ENCODE measurements at places on chromosomes 1 and 21.

DNA sequence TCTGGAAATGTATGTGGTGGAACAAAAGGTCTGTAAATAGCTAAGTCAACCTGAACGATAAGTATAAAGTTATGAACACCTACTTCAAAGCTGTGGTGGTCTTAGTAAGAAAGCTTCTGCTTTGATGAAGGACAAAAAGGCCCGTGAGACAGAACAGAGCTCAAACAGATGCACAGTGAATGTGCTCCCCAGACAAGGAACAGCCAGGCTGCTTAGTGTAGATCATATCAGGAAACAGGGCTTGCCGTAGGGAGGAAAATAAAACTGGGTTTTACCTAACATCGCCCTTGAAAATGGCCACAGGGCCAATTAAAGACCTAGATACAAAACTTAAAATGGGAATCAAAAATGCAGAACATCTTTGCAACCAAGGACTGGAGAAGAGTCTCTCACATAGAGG is 40.2 kb downstream of the PRSS38 start:
- no peak for DNase-seq

GRCh38 chr1:229128066-229128608 is 142.8 kb upstream of the RAB4A start:
- no peak for DNase-seq

- DNase-seq: no peak
Observed at GRCh38 chr1:157226739-157227138, 88.5 kb upstream of the ETV3 start.

- no peak for DNase-seq
Observed at GRCh38 chr1:57204091-57204490, 219.8 kb downstream of the DAB1 start.

DNA sequence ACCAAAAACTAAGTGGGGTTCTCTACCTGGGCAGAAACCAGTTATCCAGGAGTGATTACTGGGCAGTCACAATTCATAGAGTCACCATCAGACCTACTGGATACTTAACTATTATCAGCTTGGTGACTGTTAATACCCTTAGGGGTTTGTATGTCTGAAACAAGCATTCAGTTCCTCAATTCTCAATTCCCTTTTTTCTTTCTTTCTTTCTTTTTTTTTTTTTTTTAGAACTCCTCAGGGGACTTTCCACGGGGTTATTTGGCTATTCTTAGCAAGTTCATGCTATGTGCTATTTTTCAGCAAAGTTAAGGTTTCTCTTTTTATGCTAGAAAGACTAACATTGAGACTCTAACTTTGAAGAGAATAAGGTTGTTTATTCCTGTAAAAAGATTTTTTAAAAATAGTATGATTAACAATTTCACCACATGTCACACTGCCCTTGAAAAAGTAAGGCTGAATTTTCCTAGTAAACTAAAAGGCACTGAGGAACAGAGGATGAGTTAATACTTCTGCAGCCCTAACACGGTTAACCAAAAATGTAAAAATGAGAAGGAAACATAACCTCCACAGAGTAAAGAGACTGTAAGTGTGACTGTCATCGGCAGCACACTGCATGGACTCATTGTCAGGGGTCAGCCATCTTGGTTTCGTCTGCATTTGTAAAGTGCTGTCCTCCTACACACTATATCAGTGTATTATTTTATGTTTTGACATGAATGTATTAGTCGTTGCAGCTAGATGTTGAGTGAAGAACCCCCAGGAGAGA is 310.2 kb downstream of the NTNG1 start:
- DNase-seq: no peak

- DNase-seq: no peak
Observed at GRCh38 chr1:230101556-230101955, 34.5 kb downstream of the GALNT2 start.

GRCh38 chr1:27519331-27520258 is 29.6 kb upstream of the WASF2 start:
- no peak for DNase-seq

GRCh38 chr1:19797827-19798226 is 1.9 kb downstream of the TMCO4 start:
- no peak for DNase-seq

DNA sequence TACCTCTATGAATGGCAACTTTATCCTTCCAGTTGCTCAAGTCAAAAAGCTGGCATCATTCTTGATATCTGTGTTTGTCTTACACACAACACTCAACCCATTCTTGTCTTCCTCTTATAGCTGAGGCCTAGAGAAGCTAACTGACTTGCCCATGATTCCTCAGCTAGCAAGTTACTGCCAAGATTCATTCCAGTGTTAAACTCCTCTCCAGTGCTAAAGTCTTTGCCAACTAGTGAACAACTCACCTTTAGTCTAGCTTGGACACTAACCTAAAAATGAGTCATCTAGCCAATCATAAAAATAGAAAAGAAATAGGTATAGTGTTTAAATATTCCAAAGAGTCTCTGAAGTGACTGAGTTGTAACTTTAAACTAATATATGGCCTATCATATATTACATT is 45.6 kb upstream of the RGS2 start:
- no peak for DNase-seq

- DNase-seq: no peak
Observed at GRCh38 chr1:87179851-87180519, 148.7 kb upstream of the LMO4 start.

- no peak for DNase-seq
Observed at GRCh38 chr1:34398916-34399275, 222.2 kb downstream of the C1orf94 start.

DNA sequence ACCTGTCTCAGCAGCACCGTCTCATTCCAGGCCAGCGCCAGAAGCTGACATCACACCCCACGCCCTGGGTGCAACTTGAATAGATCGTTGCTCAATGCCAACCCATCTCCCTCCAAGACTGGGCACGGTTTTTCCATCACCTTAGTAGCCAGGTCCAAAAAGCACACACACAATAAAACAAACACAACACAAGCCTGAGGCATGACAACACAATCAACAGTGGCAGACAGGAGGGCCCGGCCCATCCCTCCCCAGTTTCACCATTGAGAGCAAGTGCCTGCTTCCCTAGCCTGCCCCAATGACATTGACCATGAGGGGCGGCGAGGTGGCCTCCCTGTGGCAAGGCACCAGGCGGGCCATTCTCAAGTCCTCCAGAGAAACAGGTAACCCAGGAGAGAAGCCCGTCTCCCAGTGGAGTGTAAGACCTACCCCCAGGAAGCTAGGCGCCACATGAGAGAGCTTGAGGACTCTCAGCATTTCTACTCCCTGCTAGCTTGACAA is 2.7 kb downstream of the IFFO2 start:
- no peak for DNase-seq

- no peak for DNase-seq
Observed at GRCh38 chr1:181318022-181318857, 165.1 kb upstream of the CACNA1E start.

DNA sequence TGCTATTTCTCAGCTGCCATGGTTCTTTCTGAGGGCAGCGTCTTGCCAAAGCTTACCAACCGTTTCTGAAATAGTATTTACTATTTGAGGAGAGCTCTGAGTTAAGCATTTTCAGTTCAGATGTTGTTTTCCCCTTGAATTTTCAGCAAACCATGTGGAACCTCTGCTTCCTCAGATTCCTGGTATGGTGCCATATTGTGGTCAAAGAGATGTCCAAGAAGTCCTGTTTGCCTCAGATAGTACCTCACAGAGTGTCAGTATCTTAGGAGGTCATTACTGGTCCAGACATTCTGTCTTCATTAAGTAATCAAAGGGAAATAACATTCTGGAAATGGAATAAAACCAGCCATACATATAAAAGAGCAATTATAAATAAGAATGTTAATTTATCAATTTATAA is 36.6 kb downstream of the VANGL2 start:
- no peak for DNase-seq

- no peak for DNase-seq
Observed at GRCh38 chr1:11342621-11343032, 69.6 kb downstream of the UBIAD1 start.

- DNase-seq: no peak
Observed at GRCh38 chr1:233294913-233295236, 650 bp downstream of the PCNX2 start.

DNA sequence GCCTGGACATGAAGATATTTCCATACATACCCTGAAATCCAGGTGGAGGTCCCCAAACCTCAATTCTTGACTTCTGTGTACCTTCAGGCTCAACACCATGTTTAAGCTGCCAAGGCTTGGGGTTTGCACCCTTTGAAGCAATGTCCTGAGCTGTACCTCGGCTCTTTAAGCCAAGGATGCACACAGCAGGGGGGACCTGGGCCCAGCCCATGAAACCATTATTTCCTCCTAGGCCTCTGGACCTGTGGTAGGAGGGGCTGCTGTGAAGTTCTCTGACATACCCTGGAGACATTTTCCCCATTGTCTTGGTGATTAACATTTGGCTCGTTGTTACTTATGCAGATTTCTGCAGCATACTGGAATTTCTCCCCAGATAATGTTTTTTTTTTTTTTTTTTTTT is 184.3 kb upstream of the RGS18 start:
- DNase-seq: no peak

DNA sequence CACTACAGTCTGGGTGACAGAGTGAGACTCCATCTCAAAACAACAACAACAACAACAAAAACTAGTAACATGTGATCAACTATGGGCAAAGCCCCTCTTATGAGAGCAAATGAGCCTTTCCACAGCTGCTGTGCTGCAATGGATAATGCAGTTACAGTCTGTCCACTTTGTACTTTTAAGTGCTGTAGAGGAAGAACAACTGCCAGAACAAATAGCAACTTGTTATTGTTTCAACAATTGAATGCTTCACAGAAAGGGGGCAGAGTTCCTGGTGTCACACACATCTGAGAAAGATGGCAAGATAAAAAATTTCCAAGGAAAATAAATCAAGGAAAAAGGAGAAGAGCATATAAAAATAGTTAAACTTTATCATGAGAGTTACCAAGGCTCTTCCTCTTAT is 243.6 kb upstream of the DMRTA2 start:
- DNase-seq: no peak

DNA sequence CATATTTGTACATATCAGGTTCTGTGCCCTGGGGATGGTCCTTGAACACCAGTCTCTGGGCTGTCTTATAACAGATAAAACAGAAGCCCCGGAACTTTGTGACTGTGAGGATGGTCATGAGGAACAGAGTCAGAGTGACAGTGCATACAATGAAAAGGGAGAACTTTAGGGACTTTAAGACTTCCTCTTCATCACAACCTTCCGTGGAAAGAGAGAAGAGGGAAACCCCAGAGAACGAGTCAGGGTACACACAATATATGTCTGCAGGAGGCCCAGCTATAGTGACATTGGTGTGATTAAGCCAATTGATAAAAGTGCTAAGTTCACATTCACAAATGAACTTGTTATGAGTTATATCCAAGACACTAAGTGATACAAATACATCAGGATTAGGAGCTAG is 32.1 kb downstream of the TLR5 start:
- DNase-seq: no peak

- no peak for DNase-seq
Observed at GRCh38 chr1:40001456-40001855, 39.1 kb upstream of the CAP1 start.

- no peak for DNase-seq
Observed at GRCh38 chr1:24118410-24119242, 6.7 kb upstream of the MYOM3 start.

DNA sequence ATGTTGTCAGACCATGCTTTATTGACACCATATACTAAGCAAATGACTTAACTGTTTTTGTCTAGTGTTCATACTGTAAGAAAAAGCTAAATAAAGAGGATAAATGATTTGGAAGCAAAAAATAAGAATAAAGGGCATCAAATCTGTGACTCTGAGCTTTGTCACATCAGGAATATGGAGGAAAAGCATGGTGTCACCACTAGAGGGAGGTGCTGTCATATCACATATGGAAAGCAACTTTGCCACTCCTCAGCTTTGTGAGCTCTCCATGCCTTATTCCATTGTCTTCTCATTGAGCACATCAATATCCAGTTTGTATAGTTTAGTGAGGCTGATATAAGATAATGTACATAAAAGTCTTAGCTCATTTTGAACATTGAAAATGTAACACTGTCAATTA is 20.8 kb upstream of the GBP1 start:
- no peak for DNase-seq

GRCh38 chr1:61011561-61012263 is 70.6 kb upstream of the NFIA start:
- no peak for DNase-seq

GRCh38 chr1:58746757-58747156 is 37.1 kb downstream of the JUN start:
- DNase-seq: no peak

DNA sequence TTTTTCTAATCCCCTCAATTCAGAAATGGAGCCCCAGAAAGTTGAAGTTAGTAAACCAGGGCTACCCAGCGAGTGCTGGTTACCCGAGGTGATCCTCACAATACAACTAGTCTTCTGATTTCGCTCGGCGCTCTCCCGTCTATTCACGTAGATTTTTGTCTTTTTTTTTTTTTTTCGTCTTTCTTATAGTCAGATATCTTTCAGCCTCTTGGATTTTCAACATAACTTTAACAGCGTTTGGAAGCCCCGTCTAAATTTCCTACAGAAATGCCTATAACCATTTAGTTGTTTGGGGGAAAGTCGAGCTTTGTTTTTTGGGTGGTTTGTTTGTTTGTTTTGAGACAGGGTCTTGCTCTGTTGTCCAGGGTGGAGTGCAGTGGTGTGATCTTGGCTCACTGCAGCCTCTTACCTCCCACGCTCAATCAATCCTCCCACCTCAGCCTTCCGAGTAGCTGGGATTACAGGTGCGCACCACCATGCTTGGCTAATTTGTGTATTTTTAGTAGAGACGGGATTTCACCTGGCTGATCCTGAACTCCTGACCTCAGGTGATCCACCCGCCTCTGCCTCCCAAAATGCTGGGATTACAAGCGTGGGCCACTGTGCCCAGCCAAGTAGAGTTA is 818 bp upstream of the TMEM50B start:
- no peak for DNase-seq

- no peak for DNase-seq
Observed at GRCh38 chr1:96510391-96510790, 211.2 kb upstream of the PTBP2 start.

- DNase-seq: no peak
Observed at GRCh38 chr1:15456313-15456954, at the start of gene CELA2A. CELA2A (plus strand) TSS chr1:15456732; CDS start chr1:15456754, 22 bp downstream.

- no peak for DNase-seq
Observed at GRCh38 chr1:80375109-80375508, 1368.6 kb upstream of the ADGRL4 start.

GRCh38 chr1:42259059-42259738 is 75.8 kb downstream of the FOXJ3 start:
- no peak for DNase-seq

GRCh38 chr21:35506352-35506751 is 457.2 kb upstream of the RUNX1 start:
- DNase-seq: no peak

DNA sequence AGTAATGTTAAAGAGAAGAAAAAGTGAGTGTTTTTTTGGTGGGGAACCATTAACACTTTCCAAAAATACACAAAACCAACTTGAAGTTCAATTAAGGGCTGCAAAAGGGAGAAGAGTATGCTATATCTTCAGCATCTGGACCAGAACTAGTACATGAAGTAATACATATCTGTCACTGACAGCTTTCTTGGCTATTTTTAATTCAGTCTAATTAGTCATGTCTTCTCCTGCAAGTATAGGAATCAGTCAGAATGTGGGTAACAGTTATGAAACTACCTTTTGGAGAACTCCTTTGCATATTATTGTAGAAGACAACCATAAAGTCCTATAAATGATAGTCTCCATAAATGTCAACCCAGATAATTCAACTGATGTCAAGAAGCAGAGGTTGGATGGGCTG is 901.2 kb downstream of the TTLL7 start:
- DNase-seq: no peak

GRCh38 chr1:241163363-241163762 is 193.6 kb downstream of the RGS7 start:
- DNase-seq: no peak

Measured in activated naive CD4-positive, alpha-beta T cell (primary cell).